ENCODE measurements at places on chromosomes 3 and 15. TPM values are rescaled to one million over a fixed set of nuclear protein-coding genes. Genes with fewer than 3 reads are reported as not detected.

The SH3GL3 gene
- 0.29 TPM for total RNA-seq

The ST8SIA2 gene
- not detected for total RNA-seq

The MGLL gene
- 78.1 TPM for total RNA-seq

The ZIC1 gene
- total RNA-seq, result not detected

The TMEM108 gene
- total RNA-seq, result not detected

The RNU5B-1 gene
- total RNA-seq, result not detected

The AADACL2 gene
- not detected for total RNA-seq

The CHDH gene
- 0.99 TPM for total RNA-seq

The CLDN16 gene
- total RNA-seq, result not detected

The GOLGA6A gene
- total RNA-seq, result not detected

The NME9 gene
- not detected for total RNA-seq

The GUCA1C gene
- total RNA-seq, result not detected

The FBXW12 gene
- total RNA-seq, result 0.15 TPM

The ZPLD1 gene
- total RNA-seq, result not detected

The CCR1 gene
- 7.6 TPM for total RNA-seq

The NR1I2 gene
- not detected for total RNA-seq

The MORC1 gene
- not detected for total RNA-seq
